ENCODE measurements at places on chromosomes 3 and 15.

- DNase-seq: no peak
Observed at GRCh38 chr3:37937156-37937555, 53.4 kb upstream of the VILL start.

DNA sequence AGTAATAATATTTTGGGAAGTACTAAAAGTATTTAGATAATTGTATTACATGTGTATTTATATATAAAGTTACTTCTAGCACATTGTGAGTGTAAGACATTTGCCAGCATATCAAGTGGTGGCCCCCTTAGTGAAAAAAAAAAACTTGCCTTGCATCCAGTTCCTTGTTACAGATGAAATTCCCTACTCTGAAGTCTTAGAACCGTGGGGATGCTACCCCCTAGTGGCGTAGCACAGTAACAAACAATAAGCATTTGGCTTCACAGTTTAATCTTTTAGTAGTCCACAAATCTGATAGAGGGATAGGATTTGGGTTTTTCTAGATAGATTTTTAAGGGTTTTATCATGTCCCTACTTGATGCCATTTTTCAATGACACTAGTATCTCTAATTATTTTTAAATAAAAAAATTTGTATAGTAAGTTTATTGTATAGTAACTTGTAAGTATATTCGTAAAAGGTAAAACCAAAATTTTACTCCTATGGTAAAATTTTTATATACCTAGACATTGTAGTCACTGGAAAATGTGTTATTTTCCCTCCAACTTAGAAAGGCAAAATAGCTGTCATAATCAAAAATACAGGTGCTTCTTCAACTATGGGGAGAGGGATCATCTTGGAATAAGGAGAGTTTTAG is 14.3 kb downstream of the SMC4 start:
- peak; percentile 52 for DNase-seq

DNA sequence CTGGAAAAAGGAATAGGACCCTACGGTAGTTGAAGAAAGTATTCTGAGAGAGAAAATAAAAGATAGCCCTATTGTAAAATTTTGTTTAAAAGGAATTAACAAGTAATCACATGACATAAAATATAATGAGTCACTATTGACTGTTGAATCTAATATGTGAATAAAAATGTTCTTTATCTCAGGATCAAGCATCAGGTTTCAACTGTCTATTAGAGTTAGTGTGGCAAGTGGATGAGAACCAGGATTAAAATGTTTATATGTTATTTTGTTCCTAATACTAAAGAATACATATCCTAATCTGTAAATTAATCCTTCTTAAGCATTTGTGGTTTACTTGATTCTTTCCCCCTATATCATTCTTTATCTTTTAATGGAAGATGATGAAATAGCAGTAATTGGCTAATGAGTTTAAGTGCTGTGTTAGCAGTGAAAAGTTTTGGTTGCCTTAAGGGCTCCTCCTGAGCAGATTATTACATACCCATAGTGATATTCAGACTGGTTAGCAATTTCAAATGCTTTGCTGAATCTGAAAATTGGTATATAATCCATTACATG is 101.8 kb upstream of the BCHE start:
- no peak for DNase-seq

- DNase-seq: no peak
Observed at GRCh38 chr3:161822291-161822690, 325.7 kb downstream of the OTOL1 start.

- peak; percentile 98 for DNase-seq
Observed at GRCh38 chr3:134464064-134464688, 21.6 kb downstream of the ANAPC13 start.

DNA sequence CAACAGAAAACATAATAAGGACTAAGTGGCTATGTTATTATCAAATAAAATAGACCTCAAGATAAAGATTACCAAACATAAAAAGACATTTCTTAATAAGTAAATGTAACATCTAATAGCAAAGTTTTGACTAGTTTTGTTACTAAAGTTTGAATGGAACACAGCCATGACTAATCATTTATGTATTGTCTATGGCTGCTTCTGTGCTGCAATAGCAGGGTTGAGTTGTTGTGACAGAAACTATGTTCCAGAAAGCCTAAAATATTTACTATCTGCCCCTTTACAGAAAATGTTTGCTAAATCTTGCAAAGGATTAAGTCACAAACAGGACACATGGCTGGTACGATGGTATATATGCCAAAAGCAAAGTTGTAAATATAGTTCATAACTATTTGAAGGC is 37.9 kb upstream of the MYH15 start:
- no peak for DNase-seq

GRCh38 chr15:51816611-51817010 is 12.8 kb upstream of the TMOD3 start:
- DNase-seq: no peak

DNA sequence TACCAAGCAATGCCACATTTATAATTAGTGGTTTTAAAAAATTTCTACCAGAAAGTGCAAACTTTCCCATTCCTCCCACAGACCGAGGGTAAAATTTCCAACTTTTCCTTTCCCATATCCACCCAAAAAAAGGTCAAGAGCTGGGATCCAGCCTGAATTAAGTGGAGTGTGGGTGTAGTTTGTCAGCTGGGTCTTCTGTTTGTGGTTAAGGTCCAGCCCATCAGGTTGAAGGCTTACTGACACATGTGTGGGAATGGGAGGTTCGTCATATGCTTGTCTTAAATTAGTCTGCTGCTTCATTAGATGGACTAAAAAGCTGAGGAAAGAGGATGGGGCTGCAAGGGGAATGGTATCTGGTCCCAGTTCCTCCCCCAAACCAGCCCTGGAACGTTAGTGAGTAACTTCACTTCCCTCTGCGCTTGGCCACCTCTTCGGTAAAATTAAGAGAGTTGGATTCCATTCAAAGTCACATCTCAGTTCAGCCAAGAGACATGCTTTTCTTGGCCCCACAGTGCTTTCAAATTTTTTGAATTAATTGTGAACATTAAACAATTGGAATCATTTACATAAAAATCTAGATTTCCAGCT is 59.0 kb upstream of the PLCL2 start:
- DNase-seq: no peak

DNA sequence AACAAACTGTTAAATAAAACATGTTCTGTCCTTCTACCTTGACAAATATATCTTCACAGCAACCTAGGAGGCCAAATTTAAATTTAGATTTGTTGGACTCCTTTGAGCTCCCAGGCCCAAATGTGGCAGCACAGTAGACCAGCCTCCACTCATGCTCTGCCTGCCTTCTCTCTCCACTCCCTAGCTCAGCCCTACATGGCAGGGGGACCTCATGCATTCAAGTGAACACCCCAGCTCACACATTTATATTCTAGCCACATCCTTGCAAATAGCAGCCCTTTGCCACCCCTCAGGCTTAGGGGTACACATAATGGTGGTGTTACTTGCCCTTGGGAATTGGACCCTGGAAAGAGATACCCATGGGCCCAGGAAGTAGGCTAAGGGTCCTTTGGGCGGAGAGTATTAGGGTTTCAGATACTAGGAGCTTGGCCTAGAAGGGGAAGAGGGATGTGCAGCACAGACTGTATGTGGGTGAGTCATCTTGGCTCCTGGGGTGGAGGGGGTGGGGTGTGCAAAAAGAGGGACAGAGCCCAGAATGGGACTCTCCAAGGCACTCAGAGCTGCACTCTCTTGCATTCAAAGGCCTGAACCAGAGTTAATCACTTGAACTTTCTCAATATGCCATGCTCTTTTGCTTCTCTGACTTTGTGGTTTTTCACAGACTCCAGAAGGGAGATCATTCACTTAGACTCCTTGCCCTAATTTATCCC is 268.4 kb upstream of the ROPN1 start:
- no peak for DNase-seq

DNA sequence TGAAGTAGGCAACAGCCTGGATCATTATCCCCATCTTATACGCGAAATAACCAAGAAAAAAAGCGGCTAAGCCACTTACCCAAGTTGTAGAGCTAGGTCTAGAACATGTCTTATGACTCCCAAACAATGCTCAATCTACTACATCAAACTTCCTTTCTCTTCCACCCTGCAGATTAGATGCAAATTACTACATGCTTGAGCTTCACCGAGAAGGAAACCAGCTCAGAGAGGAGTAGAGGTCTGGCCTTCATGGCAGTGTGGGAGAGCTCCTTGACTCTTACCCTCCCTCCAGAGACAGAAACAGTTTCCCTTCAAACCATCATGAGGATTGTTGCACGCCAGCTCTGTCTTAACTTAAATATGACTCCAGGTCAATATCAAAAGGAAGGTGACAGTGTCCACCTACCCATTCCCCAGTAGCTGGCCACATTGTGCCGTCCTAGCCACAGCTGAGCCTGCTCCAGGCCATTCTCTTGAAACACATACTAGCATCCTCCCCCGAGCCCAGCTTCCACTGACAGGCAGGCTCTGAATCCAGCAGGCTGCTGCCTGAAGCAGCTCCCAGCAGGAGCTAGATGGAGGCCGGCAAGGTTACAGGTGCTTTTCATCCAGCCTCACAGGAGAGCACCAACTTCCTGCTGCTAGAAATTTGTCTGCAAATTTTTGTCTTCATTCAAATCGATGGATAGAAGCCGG is 56.8 kb downstream of the CPN2 start:
- no peak for DNase-seq

GRCh38 chr15:60720493-60721256 is 241.7 kb upstream of the ICE2 start:
- no peak for DNase-seq
